ENCODE measurements at places on chromosomes 1 and 21.

DNA sequence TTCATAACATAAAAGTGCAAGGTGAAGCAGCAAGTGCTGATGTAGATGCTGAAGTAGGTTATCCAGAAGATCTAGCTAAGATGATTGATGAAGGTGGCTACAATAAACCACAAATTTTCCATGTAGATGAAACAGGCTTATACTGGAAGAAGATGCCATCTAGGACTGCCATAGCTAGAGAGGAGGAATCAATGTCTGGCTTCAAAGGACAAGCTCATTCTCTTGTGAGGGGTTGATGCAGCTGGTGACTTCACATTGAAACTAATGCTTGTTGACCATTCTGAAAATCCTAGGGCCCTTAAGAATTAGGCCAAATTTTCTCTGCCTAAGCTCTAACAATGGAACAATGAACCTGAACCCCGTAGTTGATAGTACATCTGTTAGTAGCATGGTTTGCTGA is 34.0 kb downstream of the FLVCR1 start:
- DNase-seq: no peak

DNA sequence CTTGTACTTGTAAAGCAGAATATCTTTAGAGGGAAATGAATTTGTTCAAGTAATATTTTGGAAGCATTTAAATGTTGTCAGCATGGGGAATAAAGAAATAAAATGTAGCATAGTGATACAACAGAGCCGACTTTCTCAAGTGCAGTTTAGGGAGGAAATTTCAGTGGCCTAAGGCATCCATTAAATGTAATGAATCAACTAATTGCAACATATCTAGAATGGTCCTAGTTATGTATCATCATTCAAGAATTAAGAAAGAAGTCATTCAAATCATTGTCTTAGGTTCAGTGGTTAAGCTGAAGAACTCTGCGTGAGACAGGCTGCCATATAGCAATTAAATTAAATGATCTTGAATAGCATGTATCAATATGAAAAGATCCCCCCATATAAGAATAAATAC is 360.7 kb downstream of the TBX15 start:
- no peak for DNase-seq

DNA sequence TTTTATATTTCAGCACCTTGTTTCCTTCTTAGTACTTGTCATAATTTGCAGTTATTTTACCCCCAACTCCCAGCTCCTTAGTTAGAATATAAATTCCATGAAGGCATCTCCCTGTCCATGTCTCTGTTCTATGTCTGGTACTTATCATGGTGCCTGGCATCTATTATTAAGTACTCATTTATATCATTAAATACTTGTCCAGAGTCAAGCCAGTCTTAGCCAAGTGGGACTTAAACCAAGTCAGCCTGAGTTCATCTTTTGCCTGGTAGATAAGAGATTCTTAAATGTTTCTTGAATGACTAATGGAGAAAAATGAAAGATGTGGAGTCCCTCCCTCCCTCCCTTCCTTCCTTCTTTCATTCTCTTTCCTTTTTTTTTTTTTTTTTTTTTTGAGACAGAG is 9.4 kb downstream of the SLC25A44 start:
- no peak for DNase-seq

DNA sequence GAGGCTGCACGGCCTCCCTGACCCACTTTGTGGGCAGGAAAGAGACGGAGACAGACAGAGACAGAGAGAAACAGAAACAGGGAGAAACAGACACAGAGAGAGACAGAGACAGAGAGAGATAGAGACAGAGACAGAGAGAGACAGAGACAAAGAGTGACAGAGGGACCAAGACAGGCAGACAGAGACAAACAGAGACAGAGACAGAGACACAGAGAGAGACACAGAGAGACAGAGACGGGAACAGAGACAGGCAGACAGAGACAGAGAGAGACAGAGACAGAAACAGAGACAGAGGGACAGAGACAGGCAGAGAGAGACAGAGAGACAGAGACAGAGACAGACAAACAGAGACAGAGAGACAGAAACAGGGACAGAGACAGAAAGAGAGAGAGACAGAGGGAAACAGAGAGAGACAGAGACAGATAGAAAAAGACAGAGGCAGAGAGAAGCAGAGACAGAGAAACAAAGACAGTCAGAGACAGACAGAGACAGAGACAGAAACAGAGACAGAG is 3.1 kb downstream of the COL6A1 start:
- DNase-seq: no peak

DNA sequence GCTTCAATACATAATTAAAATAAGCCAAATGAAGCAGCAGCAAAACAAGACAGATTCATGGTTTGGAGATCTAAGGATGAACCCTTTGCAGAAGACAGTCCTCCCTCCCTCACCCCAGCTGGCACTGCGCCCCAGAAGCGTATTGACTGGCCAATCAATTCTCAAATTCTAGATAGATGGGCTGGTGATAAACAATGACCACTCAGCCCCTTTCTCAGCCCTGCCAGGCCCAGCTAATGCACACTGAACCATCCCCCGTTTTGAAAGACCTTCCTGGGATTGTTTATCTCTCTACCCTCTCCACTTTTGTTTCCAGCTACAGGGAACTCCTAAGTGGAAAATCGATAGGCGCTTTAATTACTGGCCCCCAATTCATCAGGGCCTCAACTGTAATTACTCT is 29.0 kb downstream of the TNR start:
- DNase-seq: no peak

DNA sequence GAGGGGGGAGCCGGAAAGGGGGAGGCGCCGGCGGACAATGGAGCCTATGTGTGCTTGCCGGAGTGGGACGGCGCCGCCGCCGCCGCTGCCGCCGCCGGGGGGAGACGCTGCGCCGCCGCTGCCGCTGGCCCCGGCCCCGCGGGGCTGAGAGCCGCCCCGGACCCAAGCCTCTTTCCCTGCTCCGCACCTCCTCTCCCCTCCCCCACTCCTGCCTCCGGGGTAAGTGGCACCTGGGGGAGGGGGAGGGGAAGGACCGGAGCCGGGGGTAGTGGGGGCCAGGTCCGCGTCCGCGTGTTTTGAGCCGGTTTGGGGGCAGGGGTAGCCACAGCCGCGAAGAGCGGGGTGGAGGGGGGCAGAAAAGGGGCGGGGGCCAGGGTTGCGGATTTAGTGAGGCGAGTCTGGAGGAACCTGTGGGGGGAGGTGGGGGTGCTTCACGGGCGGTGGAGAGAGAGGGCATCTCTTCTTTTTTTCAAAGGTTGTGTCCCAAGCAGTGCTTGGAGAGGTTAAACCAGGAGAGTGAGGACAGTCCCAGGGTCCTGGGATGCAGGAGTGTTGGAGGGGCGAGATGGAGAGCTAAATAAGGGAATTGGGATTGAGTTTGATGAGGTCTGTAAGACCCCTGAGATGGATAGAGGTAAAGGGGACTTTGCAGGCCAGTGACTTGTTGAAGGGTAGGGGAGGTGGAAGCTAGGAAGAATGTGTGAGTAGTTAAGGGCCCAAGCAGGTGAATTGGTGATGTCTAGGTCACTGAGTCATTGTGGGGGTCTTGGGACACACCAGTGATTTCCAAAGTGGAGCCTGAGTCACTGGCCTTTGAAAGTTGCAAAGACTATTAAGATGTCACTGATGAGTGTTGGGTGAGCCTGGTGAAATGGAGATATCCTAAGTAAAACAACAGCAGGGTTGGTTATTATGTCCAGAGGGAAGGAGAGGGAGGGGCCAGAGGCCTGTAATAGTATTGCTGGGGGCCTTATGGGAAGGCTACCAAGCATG is 59.1 kb downstream of the BCL9 start:
- DNase-seq: peak; percentile 61

- DNase-seq: no peak
Observed at GRCh38 chr21:37915497-37915911, 753 bp downstream of the KCNJ6 start.

DNA sequence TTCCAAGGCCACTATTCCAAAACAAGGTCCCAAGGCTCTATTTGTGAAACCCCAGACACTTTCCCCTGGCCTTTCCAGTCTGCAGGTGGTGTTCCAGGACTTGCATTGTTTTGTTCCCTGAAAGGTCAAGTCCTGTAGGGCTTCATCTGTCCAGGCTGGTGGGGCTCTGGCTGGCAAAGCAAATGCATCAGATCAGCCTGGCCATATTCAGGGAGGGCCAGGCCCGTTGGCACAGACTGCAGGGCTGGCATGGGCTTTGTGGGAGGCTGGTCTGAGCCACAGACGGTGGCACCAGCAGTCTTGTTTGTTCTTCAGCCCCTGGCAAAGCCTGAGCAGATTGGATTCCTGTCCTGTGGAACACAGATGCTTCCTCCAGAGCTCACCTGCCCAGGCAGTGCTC is 93.0 kb downstream of the SPATA46 start:
- DNase-seq: no peak

GRCh38 chr1:181630838-181631237 is 147.5 kb downstream of the CACNA1E start:
- DNase-seq: no peak

DNA sequence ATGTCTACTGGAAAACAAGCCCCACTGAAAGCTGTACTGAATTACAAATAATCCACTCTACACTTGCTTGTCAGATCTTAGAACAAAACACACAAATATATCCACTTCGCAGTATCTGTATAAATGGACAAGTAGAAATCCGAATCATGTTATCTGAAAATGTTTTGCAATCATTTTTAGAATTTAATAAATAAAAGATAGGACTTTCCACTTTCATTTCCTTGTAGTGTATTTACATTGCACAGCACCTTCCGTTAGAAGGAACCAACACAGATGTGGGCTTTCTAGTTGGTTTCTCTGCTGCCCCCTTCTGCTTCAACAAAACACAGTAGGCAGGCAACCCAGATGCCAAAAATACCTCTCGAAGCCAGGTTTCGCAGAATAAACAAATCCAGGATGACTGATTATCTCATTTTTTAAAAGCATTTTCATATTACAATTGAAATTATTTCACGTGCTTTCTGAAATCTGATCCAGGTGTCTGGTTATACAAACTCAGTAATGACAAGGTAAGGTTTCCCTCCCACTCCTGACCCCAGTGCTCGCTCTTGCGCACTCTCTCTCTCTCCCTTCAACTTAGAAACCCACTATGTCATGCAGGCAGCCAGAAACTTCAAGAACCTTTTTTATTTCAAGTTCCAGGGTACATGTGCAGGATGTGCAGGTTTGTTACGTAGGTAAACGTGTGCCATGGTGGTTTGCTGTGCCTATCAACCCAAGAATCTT is 389.9 kb downstream of the SMYD3 start:
- DNase-seq: peak; percentile 76

DNA sequence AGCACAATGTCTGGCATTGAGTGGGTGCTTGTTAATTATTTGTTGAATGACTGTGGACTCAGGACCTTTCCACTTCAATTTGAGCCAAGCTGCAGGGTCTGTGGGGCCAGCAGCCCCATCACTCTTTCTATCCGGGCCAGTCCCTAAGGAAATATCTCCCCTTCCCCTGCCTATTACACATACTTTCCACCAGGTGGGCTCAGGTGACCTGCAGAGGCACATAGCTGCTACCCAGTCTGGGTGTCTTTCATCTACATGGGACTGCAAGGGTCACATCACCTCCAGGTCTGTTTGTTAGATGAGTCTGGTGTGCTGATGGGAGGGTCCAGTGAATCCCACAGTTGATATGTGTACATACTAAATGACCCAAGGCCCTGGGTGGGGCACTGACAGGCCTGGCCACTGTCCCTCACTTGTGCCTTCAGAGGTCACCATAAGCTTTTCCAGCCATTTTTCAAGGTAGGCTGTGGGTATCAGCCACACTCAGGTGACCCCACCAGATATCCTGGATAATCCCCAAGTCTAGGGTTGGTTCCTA is 59.5 kb upstream of the KDM4A start:
- DNase-seq: no peak

DNA sequence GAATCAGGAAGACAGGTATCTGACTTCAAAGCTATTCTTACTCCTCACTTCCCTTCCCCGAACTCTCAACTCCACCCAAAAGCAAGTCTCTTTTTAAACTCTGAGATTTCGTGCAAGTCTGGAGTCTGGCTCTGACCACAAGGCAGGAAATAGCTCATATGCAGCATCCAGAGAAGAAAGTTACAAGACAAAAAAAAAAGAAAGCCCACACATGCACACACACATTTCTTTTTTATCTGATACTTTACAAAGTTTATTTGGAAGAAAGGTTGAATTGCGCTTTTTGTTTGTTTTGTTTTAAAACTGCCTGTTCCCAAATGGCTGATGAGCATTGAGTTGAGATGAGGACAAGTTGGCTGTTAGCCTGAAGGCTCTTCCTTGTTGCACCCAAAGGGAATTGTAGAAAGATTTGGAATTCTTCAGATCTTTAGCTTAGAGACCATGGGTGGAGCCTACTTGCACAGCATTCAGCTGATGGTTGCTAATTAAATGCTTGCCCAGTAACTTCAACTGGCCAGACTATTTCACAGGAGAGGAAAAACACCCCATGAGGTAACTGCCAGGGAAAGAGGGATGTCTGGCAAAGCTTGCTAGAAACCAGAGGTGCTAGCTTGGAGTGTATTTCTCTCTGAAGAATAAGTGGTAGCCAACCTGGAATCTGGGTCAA is 490.3 kb downstream of the TTLL7 start:
- peak; percentile 67 for DNase-seq

DNA sequence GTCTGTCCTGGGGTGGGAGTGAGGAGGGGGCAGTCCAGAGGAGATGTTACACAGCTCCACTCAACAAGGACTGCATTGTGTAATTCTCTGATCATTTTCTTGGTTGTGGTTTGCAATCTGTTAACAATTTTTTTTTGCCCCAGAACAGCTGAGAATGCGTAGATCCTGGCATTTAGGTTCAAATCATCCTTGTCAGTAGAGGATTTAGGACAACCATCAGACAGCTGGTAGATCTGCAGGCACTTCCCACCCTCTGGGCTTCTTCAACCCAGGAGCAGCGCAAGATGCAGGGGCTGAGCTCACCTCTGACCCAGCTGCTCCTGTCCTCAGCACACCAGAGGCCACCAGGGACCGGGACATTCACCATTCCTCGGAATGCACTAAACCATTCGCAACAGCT is 13.5 kb downstream of the BCAR3 start:
- DNase-seq: no peak

- no peak for DNase-seq
Observed at GRCh38 chr1:99497690-99498089, 148.2 kb upstream of the PALMD start.

DNA sequence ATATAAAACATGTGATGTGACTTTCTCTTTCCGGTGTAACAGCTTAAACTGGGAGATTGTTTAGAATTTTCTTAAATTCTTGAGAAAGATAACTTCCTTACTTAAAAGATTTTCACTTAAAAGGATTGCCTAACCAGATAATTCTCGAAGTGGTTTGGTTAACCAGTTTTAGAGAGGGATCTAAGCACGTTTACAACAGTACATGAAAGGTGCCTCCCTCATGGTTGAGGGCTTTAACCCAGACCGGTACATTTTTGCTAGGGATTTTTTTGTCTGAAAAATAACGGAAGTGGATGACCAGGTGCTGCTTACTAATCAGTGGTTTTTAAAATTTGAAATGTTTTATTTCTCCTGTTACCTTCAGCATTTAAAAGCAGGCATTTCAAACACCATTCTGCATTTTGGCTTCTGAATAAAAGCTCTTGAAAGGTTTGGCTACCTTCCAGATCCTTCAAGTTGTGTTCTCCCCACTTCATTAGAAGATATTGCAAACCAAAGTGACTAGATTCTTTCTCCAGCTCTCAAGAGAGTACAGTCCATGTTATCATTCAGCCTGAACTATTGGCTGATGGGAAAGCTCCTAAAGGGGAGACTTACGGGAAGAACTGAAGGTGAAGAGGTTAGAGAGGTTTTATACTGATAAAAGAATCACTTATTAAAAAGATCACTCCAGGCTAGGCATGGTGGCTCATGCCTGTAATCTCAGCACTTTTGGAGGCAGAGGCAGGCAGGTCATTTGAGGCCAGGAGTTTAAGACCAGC is 12.8 kb downstream of the S100PBP start:
- no peak for DNase-seq

- DNase-seq: no peak
Observed at GRCh38 chr1:167532964-167533824, 14.9 kb upstream of the CD247 start.
